ENCODE measurements at places on chromosomes 2 and 18.

- no peak for DNase-seq
These were observed 2.5 kb downstream of the ITGB6 start for GRCh38 chr2:160197587-160197986.

- no peak for DNase-seq
These were observed 201.0 kb downstream of the MBD2 start for GRCh38 chr18:54023471-54023870.

DNA sequence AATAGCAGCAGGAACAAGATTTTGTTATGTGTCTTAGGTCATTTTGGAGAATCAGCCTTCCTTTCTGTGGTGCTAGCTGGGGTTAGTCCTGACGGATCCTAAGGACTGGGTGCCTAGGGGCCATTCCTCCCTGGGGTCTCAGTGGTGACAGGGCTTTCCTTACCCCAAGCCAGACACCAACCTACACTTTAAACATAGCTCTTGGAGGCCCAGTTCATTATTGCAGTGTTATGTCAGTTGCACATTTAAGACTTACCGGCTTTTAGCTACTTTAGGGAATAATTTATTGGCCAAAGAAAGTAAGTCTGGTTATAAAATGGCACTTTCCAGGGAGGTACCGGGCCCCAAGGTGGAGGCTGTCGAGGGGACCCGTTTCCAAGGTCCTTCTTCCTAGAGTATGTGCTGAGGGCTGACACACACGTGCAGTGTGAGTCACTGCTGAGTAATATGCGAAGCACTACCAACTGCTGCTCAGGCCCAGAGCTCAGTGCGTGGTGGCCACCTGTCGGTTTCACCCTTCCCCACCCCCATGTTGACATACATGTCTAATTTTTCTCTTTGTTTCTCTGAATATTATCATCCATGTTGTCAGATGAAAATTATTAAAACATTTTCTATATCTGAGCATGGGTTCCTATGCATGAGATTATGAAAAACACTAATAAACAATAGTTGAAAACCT lies 37.0 kb upstream of the GRHL1 start:
- DNase-seq, result no peak

GRCh38 chr2:241269707-241270520 lies 45.6 kb downstream of the HDLBP start:
- DNase-seq, result no peak

DNA sequence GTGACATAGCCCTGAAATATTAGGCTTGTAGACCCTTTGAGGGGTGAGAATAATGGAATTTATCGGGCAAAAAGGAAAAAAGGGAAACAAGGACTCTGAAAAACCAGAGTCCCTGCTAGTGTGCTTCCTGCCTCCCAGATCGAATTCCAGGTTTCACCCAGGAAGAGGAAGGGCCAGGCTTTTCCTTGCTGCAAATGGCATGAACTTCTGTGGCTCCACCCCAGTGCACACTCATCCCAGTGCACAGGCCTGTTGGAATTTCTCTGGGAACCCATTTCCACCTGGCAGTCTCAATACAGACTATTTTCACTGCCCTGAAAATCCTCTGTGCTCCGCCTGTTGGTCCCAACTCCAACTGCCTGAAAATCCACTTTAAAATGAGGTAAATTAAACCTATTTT lies 29.9 kb downstream of the C18orf54 start:
- no peak for DNase-seq

DNA sequence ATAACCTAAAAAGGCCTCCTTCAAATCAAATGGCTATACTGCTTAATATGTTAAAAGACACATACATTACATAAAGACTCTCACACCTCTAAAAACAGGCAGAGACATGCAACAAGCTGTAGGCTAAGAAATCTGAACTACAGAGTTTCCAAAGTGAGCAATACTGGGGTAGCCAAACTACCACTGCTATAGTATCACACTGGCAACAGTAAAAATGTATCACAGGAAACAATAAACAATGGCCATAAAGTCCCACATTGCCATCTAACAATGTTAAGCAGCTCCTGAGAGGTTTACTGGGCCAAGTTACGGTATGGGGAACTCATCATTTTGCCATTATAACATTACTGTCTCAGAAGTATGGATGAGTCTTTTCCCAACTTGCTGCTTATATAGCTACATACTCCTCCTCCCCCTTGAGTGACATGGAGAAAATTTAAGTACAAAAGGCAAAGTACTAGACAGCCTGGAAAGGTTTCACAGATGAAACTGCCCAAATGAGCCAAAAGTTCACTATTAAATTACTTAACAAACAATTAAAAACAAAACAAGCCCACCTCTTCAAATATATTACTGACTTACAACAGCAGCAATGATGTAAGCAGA lies 50.3 kb downstream of the SS18 start:
- DNase-seq, result no peak

DNA sequence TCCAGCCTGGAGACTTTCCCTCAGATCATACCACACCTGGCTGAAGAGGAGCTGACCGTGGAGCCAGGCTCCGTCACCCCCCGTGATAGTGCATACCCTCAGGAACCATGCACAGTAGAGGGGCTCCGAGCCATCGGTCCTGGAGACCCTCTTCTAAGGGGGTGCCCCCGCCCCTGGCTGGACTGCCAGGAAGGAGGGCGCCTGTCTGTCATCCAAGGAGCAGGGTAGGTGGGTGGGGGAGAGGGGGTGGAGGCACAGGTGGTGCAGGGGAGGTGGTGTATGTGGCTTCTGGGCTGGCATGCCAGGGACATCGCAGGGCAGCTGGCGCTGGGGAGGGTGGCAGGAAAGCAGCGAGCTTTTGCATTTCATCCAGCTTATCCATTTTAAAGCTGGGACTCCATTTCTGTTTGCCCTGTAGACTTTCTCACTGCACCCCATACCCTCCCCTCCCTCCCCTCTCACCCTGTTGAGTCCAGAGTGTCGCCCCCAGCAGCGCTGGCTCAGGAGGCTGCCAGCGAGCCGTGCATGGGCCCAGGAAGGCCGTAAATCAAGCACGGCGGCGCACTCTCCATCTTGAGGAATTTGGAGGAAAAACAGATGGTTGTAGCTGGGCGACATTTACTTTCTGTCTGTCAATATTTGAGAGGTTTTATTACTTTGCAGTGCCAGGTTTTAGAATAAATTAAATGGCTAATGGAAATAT lies 56.2 kb upstream of the HS6ST1 start:
- DNase-seq, result no peak

DNA sequence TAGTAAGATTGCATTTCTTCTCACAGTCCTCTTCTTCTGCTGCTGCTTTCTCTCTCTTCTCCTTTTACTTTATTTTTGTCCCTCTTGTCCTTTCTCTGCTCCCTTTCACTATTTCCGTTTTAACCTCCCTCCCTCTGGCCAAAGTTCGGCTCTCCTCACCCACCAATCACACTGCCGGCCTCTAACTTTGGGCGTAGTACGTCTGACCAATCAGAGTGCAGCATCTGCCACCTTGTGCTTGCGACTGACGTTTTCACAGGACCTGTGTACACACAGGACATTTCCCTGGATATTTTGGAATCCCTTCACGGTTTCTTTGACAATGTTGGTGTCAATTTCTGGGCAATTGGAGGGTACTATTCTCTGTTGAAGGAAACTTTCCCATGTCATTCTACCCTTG lies 22.6 kb upstream of the ICOS start:
- DNase-seq, result no peak

- no peak for DNase-seq
These were observed 155.5 kb upstream of the SERTAD2 start for GRCh38 chr2:64809216-64809615.

DNA sequence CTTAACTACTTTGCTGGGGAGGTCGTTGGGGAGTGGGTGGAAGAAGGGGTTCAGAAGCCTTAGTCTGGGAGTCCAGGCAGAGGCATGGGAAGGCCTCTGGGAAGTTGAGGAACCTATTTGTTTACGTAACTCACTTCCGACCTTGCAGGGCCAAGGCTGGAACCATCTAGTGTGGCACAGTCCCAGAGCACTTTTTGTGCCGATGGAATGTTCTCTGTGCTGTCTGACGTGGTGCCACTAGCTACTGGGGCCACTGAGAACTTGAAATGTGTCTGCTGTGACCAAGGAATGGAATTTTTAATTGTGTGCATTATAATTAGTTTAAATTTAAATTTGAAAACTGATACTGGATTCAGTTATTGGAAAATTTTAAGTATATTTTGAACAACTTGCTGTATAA lies 139.7 kb downstream of the FAM161A start:
- DNase-seq, result no peak

DNA sequence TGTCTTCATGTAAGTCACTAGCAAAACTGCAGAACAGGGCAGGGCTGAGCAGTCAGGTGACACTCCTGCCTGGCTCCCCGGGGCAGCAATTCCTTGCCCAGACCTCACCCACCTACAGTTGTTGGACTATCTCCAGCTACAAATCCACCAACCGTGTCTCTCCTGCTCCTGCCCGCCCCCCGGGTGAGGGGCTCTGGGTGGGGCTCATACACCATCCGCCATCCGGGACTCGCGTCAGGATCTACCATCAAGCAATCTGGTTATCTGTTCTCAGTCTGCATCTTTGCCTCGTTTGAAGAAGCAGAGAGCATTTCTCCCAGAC lies 13.5 kb upstream of the GLI2 start:
- DNase-seq, result no peak

DNA sequence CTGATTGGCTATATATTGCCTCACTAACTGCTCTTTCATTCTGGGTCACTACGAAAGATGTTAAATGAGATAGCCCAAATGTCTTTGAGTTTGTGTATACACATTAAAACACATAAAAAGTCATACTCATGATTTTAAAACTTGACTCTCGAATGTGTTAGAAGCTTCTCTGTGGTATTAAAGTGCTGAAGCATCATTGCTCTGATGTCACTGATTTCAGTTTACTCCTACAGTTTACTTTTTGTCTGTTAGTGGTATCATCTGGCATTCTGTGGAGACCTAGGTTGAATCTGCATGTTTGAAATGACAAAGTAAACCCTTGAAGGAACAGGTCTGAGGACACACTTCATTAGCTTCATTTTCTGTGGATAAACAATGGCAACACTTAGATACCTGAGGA lies 10.7 kb downstream of the NT5DC4 start:
- DNase-seq, result no peak

DNA sequence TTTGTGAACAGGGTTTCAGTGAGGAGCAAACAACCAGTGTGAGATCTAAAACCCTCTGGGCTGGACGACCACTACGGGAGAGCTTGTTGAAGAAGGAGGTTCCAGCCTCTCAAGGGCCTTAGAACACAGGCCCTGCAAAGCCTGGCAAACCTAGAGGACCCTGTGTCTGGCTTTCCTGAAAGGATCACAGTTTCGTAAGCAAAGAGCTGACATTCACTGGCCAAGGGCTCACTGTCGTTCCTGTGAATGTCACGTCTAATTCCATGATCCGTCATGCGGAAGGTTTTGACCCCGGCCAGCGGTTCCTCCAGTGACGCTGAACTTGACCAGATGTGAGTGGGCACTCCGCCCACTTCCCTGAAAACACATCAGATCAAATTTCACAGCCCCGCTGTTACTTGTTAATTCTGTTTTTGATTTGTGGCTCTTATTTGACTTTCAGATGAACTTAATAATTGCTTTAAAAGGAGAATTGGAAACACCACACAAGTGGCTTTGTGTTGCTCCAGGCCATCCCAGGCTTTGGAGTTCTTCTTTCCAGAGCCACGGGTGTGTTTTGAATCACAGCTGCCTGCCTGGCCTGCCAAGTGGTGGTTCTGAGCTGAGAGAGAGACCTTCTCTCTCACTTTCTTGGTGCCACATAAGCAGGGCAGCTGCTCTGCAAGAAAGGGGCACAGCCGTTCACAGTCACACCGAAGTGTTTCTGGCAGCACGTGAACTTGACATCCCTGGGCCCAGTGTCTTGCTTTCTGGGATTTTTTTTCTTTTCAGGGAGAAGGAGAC lies 308.4 kb downstream of the NDUFA10 start:
- DNase-seq, result no peak

DNA sequence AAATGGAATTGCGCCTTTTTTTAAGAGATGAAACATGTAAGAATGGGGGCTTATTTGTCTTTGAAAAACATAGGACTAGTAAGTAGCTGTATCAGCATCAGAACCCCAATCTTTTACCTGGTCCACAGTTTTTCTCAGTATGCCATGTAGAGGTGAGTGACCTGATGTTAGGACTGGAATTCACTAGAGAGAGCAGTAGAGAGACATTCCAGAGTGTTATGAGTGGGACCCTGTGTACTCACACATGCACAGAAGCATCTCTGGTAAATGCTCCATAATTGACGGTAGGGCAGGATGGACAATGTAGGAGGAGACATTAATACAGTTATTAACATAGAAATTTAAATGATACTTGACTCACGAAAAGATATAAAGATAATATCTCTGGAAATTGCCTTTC lies 1.4 kb upstream of the GALNT13 start:
- DNase-seq, result no peak

GRCh38 chr2:129812071-129812470 lies 167.4 kb upstream of the RAB6C start:
- DNase-seq, result no peak

DNA sequence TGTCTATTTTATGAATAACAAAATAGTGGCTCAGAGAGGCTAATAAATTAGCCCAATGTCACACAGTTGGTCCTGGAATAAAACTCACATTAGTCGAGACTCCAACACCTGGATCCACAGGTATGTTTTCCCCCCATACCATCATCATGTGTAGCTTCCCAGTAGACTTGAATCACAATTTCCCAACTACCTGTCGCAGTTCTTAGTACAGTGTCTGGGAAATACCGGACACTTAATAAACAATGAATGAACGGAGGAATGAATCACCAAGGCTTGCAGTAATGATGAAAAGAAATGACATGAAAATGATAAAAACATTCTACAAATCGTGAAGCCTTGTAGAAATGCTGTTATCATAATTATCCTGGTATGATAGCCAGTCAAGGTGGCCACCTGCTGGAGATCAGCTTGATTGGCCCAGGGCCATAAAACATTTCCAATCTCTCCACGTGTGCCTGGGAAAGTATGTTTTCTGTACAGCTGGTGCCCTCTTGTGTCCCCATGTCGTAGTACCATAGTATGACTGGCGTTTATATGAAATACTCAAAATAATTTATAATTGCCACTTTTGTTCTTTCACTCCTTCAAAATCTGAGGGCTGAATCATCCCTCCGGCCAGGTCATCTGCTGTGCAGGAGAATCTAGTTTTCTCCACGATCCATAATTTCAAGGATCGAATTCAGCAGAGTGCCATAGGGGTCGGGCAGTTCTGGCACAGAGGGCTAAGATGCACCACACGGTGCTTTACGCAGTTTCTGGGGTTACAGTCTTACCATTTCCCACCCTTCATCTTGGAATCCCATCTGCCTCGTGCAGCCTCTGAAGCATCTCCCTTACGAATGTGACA lies 95.4 kb downstream of the LAMA1 start:
- no peak for DNase-seq

DNA sequence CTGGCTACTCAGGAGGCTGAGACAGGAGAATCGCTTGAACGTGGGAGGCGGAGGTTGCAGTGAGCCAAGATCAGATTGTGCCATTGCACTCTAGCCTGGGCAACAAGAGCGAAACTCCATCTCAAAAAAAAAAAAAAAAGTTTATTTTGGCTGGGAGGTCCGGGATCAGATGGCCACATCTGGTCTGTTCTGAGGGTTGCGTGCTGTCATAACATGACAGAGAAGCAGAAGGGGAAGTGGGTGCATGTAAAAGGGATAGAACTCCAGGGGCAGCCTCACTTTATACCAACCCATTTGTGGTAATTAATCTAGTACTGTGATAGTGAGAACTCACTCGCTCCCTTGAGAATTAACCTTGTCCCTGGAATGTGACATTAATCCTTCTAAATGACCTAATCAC lies 101.2 kb downstream of the PTPN4 start:
- DNase-seq, result no peak

GRCh38 chr18:44996261-44996660 lies 315.6 kb downstream of the SETBP1 start:
- no peak for DNase-seq

- no peak for DNase-seq
These were observed 60.8 kb downstream of the MFSD6 start for GRCh38 chr2:190468814-190469569.

GRCh38 chr18:10113121-10114022 lies 199.6 kb downstream of the VAPA start:
- no peak for DNase-seq

Measured in GOT3 (cell line).